ENCODE measurements at places on chromosomes 3 and 15. TPM values are rescaled to one million over a fixed set of nuclear protein-coding genes. Genes with fewer than 3 reads are reported as not detected.

ZNF662 gene
- 8.5 TPM for total RNA-seq

SLC12A1 gene
- not detected for total RNA-seq

GRCh38 chr3:99324636-99325203, 313.7 kb upstream of the COL8A1 start:
- H3K4me3 ChIP-seq: no peak overlapping the region
- H3K27me3 ChIP-seq: no peaks in the 10 kb centered on the region
- DNase-seq: no peak

DNA sequence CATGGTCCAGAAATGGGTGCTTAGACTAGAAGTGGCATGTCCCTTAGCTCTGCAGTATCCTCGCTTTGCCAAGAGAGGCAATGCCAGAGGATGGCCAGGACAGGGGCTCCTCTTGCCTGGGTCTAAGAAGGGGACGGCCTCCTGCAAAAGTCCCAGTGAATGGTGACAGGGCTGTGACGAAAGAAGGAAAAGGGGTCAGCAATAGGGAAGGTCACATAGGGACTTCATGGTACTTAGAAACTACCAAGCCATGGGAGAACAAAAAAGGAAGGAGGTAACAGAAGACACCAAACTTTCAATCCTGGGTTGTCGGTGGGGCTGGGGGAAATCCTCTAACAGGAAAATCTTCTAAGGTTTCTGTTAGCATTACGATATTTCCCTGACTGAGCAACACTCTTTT, 36.2 kb upstream of the ATOSA start:
- DNase-seq: no peak
- no peaks in the 10 kb centered on the region for H3K27me3 ChIP-seq
- no peak overlapping the region for H3K4me3 ChIP-seq
- H3K36me3 ChIP-seq: no peaks in the 10 kb centered on the region
- peaks cover 4% of the 10 kb centered on the region for H3K4me1 ChIP-seq

KY gene
- total RNA-seq: 9.1 TPM

DNA sequence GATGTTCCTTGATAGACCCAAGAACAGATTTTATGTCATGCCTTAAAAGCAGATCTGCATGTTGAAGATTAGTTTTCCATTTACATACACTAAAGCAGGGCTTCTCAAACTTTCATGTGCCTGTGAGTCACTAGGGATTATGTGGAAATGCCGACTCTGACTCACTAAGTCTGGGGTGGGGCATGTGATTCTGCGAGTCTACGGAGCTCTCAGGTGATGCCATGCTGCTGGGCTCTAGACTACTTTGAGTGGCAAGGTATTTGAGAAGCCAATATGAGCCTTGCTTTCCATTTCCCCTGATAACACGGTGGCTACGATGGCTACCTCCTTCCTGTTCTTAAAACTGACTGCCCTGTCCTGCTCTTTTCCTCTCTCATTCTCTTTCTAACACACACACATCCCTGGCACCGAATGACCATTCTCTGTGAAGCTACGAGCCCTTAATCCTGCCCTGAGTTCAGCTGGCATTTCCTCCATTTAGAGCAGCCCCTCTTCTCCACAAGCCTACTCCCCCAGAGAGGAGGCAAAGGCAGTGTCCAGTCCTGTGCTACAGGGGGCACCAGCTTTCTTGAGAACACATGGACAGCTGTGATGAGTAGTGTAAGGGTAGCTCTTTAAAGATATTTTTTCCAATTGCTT, 39.7 kb upstream of the PYGO1 start:
- H3K27ac ChIP-seq: no peak overlapping the region
- no peak for DNase-seq
- H3K36me3 ChIP-seq: no peaks in the 10 kb centered on the region
- no peaks in the 10 kb centered on the region for H3K27me3 ChIP-seq
- peaks cover 15% of the 10 kb centered on the region for H3K4me1 ChIP-seq
- no peak overlapping the region for H3K4me3 ChIP-seq

FOXL2NB gene
- not detected for total RNA-seq

GRCh38 chr3:123344175-123344906, 104.5 kb downstream of the ADCY5 start:
- H3K4me3 ChIP-seq: no peak overlapping the region
- H3K4me1 ChIP-seq: no peaks in the 10 kb centered on the region

GRCh38 chr15:79160211-79160610, 69.6 kb upstream of the RASGRF1 start:
- H3K27me3 ChIP-seq: no peaks in the 10 kb centered on the region
- no peaks in the 10 kb centered on the region for H3K36me3 ChIP-seq
- DNase-seq: no peak
- no peaks in the 10 kb centered on the region for H3K4me1 ChIP-seq
- no peak overlapping the region for H3K4me3 ChIP-seq

SKOR1 gene
- 0.49 TPM for total RNA-seq

DNA sequence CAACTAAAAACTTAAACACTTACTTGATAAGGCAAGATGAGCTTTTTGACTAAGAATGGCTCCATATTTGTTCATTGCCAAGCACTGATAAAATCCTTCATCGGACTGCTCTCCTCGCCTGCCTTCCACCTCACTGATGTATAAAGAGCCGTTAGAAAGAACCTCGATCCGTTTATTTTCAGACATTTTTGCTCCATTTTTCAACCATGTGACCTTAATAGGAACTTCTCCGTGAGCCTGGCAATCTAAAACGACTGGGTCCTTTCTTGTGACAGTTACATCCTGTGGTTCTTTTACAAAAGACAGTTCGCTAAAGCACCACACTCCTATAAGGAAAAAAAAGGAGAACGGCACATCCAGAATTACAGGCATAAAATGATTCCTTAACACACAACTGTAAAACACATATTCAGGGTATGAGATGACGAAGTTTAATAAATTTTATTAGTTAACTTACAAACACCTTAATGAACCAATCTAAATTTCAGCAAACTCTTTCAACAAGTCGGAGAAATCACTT, 2.5 kb downstream of the PRTG start:
- no peaks in the 10 kb centered on the region for H3K36me3 ChIP-seq
- H3K4me1 ChIP-seq: peaks cover 32% of the 10 kb centered on the region
- no peaks in the 10 kb centered on the region for H3K27me3 ChIP-seq
- H3K27ac ChIP-seq: peak overlapping the region; percentile 87
- H3K4me3 ChIP-seq: peak overlapping the region; percentile 2
- DNase-seq: no peak

NPAP1 gene
- total RNA-seq: 0.81 TPM

ISG20 gene
- 23.9 TPM for total RNA-seq

- peak overlapping the region; percentile 85 for H3K27ac ChIP-seq
- peak; percentile 28 for DNase-seq
- no peaks in the 10 kb centered on the region for H3K36me3 ChIP-seq
- H3K27me3 ChIP-seq: no peaks in the 10 kb centered on the region
- peaks cover 39% of the 10 kb centered on the region for H3K4me1 ChIP-seq
These were observed 630.8 kb upstream of the KCNMB2 start for GRCh38 chr3:177905173-177906125.

All from thyroid gland (tissue), 4 donors.